ENCODE measurements at places on chromosomes 5 and 9. TPM values are rescaled to one million over a fixed set of nuclear protein-coding genes. Genes with fewer than 3 reads are reported as not detected.
A peak's percentile ranks its signal among the peaks of the same experiment; 100 is the strongest.

OTP gene
- not detected for polyA plus RNA-seq

PDZD2 gene
- 1.2 TPM for polyA plus RNA-seq

ITK gene
- not detected for polyA plus RNA-seq

LCN12 gene
- polyA plus RNA-seq, result 2.1 TPM

KCNV2 gene
- polyA plus RNA-seq, result not detected

DNA sequence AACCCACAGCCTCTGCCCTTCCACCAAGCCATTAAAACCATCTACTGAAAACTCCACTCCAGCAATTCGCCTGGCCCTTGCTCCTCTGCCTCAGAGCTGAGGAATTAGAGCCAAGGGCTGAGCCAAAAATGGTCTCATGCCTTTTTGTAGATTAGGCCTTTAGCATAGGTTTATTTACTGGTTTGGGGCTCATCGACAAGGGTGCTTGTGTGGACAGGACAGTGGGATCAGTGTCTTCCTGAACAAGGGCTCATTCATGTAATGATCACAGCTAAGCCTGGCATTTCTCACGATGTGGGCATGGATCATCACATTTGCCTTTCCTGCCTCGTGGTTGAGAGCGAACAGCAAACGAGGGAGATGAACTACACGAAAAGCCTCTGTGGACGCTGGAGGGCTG lies 59.2 kb upstream of the PHF24 start:
- DNase-seq, result no peak

DNA sequence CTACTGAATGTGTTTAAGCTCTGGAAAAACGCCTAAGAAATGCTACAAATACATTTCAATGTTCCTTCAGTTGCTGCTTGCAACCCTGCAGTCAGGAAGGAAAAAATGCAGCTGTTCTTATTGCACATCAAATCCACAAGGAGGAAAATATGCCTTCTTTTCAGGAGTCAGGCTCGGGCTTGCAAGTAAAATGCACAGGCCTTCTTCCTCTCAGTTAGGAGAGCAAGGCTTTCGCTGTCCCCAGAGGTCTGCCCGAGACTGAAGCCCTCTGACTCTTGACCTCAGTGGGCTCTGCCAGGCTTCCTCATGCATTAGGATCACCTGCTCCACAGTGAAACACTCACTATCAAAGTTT lies 899 bp upstream of the SHC3 start:
- no peak for DNase-seq

DNA sequence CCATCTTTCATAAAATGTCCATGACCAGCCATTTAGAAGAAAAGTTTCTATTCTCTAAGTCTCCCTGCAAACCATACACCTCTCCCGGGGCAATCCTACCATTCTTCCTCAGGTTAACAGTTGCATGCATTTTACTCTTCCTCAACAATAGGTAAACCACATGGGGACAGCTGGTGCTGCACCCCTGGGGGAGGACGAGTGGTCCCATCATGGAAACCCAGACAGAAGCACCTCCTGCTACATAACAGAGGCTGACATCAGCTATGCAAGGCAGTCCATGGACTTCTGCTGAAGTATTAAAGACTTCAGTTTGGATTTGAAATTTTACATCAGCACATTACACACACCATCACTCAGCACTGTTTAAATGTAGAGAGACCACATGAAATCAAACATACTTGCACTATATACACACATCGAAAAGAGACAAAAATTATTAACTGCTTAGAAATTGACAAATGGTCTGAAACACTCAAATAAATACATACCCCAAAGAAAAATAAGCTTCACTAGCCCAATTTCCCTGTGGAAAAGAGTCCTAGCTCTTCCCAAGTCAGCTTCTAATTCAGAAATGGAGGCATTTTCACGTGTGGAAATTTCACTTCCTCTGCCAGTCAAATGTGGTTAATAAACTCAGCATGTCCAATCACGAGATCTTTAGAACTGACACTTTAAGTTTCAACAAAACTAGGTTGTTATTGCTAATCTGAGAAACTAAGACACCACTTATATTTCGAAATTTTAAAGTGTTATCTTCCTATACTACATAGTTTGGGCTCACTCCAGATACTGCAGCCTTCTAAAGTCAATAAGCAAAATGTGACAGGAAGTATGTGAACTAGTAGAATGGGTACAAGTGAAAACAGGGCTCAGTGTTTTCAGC lies 173.4 kb downstream of the ROR2 start:
- DNase-seq, result no peak

DNA sequence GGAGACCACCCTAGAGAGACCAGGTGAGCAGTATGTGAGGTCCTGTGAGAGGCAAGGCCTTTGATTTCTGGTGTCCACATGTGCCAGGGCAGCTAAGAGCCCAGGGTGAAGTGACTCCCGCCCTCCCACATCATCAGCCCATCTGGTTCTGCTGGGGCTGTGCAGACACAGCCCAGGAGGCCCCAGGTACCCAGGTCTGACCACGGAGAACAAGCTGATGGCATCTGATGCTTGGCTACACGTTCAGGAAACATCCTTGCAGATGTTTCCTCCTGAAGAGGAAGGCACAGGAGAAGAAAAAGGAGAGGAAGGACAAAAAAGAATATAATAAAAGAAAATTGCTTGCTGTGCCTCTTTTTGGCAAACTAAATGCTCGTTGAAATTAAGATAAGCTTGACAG lies 225.8 kb downstream of the PAX5 start:
- no peak for DNase-seq

DNA sequence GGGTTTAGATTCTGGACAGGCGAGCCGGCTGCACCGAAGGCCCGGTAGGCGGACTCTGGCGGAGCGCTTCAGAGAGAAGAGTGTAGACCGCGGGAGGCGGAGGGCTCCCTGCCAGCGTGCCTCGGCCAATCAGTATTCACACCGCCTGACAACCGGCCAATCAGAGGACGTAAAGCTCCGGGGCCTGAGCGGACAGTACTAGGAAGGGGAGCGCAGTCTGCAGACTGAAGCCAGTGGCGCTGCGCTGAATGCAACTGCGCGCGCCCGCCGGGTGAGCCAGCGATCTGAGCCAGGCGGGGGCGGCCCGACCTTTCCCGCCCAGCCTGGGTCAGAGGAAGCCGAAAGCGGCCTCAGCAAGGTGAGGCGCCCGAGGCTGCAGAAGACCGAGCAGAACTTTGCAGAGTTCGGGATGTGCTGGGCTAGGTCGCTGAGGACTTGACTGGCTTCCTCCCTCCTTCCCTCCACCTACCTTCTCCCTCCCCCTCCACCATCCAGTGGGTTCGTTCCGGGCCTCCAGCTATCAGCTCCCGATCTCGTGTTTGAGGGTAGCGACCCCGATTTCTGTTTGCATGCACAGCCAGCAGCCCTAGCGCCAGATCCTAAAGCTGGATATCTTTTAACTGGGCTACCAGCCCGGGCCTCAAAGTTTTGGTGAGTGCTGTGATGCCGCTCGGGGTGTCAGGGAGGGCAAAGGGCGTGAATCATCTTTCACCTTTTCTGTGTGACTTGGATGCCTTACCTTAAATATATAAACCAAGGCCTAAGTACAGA lies at the start of gene DMRT2:
Gene DMRT2, plus strand, starts transcription at position 233 of the 771 bp plus-strand sequence. CDS start 1,257 bp downstream, outside the sequence.
- peak; percentile 91 for DNase-seq

- DNase-seq, result no peak
Observed at GRCh38 chr5:36125868-36126267, 25.8 kb downstream of the LMBRD2 start.

GRCh38 chr5:123285122-123286023 lies 137.8 kb downstream of the CEP120 start:
- peak; percentile 54 for DNase-seq

DNA sequence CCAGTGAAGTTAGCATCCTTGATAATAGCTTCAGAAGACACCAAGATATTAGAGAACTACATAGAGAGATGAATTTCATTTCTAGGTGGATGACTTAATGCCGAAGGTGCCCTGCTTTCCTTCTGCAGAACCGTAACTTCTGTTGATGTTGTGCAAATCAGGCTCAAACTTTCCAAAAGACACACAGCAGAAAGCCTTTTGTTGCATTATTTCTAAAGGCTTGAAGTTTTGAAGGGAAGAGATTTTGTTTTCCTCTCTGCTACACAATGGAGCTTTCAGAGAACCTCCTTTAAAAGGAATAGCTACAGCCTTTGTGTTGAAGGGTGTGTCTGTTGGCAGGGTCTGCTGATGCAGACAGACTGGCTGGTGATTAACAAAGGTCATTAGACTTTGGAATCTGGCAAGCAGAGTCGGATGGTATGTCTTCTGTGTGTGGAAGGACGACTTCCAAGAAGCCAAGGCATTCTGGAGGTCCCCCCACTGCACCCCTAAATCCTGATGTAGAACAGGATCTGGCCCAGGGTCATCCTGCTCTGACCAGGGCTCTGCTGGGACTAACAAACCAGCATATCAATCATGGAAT lies 57.8 kb downstream of the ZNF462 start:
- no peak for DNase-seq

DNA sequence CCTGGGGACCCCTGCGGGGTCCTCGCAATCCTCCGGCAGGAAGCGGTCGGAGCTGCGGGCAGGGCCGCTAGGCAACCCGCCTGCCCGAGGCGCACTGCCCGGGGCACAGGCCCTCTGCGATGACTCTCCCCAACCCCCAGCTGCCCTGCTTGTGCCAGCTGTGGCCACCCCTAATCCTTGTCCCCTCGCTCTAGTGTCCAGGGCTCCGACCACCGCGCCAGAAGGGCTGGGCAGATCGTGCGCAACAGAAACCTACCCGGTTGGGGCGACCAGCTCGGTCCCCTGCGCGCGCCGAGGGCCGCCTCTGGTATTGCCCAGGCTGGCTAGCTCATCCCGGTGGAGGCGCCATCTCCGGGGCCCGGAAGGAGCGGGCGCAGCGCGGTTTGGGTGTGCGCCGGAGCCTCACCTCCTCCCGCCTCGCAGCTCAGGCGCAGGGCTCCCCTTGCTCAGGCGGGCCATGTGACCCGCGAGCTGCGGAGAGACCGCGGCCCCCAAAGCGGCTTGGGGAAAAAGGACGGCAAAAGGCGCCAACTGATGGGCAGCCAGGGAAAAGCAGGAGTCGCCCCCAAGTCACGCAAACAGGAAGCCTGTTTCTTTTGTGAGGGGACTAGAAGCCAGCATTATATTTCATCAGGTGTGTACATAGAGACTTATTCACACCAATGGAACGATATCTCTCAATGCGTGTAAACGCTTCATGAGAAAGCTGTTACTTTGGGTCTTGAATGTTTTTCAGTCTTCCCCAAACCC lies 46.8 kb upstream of the RNF20 start:
- peak; percentile 87 for DNase-seq

DNA sequence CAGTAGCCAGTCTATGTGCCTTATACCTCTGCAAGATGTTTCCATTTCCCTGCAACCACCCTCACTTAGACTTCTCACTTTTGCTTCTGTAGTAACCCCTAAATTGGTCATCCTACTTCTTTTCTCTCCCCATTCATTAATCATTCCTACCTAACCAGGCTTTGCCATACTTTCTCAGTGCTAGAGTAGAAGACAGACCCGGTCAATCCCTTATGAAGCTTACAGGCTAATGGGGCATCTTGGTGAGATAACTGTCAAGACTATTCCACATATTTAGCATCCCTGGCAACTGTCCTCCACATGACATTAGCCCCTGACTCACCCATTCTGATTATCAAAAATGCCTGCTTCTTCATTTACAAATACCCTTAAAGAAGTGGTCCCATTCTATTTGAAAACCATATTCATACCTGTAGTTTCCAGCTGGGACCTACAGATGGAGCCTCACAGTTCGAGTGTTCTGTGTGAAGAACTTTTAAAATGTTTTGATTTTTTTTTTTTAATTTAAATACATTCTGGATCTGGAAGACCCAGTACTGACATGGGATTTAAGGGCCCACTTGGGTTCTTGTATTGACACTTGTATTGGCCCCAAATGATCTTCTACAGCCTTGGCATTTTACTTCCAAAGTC lies 21.0 kb downstream of the F2RL2 start:
- no peak for DNase-seq

DNA sequence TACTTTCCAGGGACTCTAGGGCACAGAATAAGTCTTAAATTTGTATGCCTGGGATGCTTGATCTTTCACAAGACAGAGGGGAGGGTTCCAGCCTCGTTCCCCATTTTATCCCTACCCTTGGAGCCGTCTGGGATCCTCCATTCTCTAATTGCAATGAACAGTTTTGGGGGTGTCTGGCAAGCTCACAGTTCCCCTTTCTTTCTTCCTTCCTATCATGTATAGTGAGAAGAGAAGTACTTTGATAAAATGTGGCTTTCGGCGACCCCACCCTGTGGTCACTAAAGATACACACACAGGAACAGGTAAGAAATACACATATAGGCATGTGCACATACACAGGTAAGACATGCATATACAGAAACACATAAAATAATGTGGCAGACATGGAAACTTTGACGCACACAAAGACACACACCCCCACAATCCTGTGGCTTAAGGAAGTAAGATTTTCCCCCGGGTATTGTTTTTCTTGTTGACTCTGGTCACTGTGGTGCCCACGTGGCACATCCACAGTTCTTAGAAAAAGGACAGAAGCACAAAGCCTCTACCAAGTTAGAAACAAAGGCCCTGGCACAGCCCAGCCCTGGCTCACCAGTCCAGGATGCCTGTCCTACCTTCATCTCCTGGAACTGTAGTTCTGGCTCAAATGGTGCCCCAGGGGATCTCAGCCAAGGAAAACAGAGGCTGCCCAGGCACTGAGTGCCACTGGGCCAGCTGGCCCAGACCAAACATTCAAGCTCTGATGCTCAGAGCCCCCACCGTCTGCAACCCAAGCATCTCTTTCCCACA lies 6.3 kb upstream of the SMU1 start:
- no peak for DNase-seq

GRCh38 chr9:128891321-128892220 lies 9.6 kb downstream of the LRRC8A start:
- no peak for DNase-seq
